ENCODE measurements at places on chromosomes 6 and 20. TPM values are rescaled to one million over a fixed set of nuclear protein-coding genes. Genes with fewer than 3 reads are reported as not detected.

The APCDD1L gene
- 9.8 TPM for total RNA-seq

The SLC35D3 gene
- not detected for total RNA-seq

The ENPP5 gene
- total RNA-seq = 0.65 TPM

The ZNF831 gene
- not detected for total RNA-seq

The BPI gene
- total RNA-seq = not detected

The PPIL6 gene
- total RNA-seq = 2.1 TPM
